ENCODE measurements at places on chromosomes 7 and 10.

GRCh38 chr10:117876210-117876609 is 170.5 kb downstream of the RAB11FIP2 start:
- DNase-seq = no peak

- DNase-seq = no peak
Measured at GRCh38 chr10:3801558-3802192, 16.7 kb upstream of the KLF6 start.

- no peak for DNase-seq
Measured at GRCh38 chr7:121505021-121505420, 108.9 kb upstream of the FAM3C start.

DNA sequence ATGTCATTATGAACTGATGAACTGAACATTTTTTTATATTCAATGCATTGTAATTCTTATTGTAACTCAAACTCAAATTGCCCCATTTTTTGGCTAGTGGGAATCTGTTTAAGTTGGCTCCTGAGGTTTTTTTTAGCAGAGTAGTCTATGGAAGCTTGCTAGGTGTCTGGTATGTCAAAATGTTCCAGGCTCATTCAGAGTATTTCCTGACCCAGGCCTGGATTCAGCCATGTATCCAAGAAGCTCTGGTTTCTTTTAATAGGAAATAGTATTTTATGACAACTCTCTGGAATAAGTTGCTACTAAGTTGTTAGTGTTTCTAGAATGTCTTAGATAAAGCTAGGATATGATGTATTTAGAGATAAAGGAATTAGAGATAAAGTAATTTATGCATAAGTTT is 288.0 kb downstream of the ARL4A start:
- no peak for DNase-seq

- no peak for DNase-seq
Measured at GRCh38 chr7:17029150-17029549, 147.4 kb upstream of the AGR3 start.

DNA sequence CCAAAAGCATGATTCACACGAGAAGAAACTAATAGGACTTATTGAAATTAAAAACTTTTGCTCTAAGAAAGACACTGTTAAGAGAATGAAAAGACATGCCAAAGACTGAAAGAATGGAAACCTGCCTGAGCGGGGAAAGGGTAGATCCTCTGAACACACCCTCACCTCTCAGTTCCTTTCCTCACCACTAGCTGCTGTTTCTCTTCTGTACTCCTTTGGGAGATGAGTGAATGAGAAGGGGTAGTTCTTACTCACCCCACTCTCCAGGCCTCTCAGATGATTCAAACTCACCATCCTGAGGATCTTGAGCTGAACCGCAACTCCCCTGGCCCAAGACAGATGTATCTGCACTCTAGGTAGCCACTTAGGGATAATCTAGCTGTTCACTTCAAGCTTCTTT is 41.9 kb downstream of the IQUB start:
- no peak for DNase-seq

- DNase-seq = peak; percentile 26
Measured at GRCh38 chr10:34854147-34854601, 39.1 kb upstream of the PARD3 start.

DNA sequence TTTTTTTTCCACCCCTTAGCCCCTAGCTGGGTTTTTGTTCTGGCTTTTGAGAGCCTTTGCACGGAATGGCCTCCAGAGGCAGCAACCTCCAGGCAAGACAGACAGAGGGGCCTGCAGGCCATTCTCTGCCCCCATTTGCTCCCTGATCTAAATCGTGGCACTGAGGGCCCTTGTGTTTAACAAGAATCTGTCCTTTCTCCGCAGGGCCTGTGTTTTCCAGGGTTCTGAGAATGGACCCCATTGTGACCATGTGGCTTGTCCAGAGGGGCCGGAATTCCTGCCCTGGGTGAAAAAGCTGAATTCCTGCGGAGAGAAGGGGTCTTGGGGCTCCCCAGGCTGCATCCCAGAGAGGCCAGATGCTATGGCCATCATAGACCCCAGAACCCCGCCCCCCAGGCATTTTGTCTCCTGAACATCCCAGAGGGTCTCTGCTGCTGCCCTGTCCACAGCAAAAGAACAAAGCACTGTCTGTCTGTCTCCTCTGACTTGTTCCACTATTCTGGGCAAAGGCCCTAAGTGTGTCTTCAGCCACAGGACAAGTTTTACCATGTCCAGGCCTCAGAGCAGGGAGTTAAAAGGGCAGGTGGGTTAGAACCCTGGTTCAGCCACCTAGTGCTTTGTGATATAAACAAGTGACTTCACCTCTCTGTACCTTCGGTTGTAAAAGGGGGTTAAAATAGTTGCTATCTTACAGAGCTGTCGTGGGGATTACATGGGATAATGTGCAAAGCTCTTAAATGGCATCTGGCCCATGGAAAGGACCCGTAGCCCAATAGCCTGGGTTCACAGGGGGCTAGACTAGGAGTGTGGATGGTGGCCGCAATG is 155.6 kb downstream of the SH3PXD2A start:
- DNase-seq = no peak

DNA sequence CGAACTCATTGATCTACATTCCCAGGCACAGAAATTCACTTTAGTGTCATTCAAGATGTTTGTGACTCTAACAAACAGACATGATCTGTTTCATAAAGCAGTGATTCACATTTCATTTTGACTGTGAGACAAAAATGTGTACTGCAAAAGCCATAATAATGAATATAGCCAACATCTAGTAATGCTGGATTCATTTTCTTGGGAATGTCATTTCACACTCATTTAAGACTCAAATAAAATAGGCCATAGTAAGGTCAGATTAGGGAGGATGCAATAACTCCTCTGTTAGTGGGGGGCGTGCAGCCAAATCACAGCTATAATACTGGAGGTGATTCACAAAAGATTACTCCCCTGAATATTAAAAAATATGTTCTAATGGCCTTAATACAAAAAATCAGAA is 566.6 kb upstream of the ZWINT start:
- DNase-seq = no peak

DNA sequence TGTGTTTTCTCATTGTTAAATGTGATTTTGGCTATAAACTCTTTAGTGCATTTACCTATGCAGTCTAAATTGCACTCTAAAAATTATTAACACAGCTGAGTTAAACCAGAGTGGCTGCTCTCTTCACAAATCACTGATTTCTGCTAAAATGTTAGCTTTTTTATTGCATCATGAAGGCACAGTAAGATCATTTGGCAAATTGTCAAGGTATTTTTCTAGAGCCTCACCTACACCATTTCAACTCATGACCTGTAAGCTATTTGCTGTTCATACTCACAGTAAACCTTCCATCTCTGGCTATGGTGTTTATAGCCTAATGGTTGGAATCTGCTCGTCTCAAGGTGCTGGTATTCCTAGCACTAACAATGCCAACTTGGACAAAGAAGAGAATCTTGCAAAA is 25.7 kb downstream of the NDUFB2 start:
- DNase-seq = peak; percentile 35

- no peak for DNase-seq
Measured at GRCh38 chr7:155482511-155483183, 24.7 kb downstream of the EN2 start.

GRCh38 chr7:157760004-157760730 is 423.4 kb downstream of the DNAJB6 start:
- DNase-seq = no peak

GRCh38 chr7:55134786-55135185 is 116.0 kb downstream of the EGFR start:
- no peak for DNase-seq

DNA sequence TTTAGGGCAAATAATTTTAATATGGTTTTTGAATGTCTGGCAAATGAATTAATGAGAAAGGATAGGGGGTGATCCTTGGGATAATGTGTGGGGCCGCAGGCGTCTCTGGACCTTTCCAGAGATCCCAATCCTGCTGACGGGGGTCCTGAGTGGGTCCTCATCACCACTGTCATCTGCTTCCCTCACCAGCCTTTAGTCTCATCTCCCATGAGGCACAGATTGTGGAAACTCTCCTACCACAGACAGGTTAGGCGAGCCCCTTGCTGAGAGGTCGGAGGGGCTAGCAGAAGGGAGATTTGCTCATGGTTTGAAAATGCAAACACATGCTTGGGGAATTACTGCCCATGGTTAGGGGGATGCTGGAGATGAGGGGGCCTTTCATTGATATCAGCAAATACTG is 484.6 kb downstream of the RPS24 start:
- peak; percentile 16 for DNase-seq

DNA sequence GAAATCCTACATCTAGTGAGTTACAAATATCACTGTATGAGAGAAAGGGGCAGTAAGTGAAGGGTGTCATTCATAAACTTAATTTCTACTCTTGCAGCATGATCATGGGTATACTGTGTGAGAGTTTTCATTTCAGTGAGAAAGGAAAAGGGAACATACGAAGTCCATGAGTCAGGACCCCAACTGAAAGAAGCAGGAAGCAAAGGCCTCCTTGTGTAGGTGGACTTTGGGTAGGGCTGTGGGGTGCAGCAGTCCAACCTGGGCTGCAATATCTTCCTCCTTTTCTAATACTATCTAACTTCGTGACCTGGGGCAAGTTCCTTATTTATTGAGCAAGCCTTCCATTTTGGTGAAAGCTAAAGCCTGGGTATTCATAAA is 248.2 kb upstream of the TCF7L2 start:
- no peak for DNase-seq

DNA sequence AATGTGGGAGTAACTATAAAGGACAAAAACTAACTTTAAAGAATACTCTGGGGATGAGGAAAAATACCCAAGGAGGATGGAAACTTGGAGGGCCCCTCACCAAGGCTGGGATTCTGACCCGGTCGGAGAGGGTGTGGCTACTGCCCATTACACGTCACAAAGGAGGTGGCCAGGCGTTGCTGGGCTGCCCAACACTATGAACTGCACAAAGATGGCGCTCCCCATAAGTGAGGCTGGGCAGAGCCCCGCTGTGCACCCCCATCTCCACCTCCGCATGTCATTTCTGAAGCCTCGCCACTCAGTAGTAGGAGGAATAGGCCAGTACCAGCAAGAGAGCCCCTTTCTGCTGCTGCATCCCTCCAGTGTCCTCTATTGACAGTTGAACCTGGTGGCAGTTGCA is 290.1 kb upstream of the ZNF32 start:
- DNase-seq = no peak

GRCh38 chr10:31020209-31020608 is 11.5 kb downstream of the ZNF438 start:
- no peak for DNase-seq

DNA sequence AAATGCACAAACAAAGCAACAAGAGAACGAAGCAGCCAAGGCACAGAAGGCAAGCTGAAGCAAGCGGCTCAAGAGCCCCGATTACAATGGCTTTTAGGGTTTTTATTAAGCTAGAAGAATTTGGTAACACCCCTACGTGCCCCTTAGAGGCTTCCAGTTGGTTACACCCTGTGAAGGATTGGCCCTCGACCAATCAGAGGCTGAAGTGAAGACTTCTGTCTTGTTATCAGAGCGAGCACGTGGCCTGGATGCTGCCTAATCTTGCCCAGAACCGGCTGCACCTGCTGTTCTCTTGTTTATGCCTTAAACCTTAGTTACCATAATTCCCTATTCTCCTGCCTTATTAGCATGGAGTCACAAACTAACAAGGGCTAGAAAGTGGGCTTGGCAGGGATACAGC is 21.4 kb downstream of the KCNK18 start:
- no peak for DNase-seq

GRCh38 chr10:70051848-70052247 is 798 bp upstream of the MACROH2A2 start:
- no peak for DNase-seq

DNA sequence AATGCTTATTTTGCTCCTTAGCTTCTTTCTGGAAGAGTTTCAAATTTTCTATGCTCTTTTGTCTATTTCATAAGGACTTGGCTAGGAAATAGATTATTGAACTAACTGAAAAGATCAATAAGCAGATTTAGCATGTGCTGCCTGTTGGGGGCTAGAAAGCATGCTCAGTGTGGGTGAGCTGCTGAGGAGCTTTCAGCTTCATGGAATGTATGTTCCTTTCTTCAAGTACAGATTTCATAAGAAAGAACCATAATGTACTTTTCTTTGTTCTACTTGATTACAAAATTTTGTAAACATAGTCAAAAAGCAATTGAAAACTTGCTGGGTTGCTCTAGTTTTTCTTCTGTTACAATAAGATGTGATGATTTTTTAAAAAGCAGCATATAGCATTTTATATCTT is 73.8 kb downstream of the TAF3 start:
- DNase-seq = no peak

- no peak for DNase-seq
Measured at GRCh38 chr7:112124061-112124766, 82.0 kb downstream of the DOCK4 start.

GRCh38 chr10:105328503-105329133 is 687.5 kb downstream of the SORCS3 start:
- DNase-seq = peak; percentile 94

GRCh38 chr10:28263136-28263857 is 39.6 kb downstream of the MPP7 start:
- DNase-seq = peak; percentile 47

GRCh38 chr10:84267503-84268126 is 22.8 kb downstream of the RGR start:
- DNase-seq = peak; percentile 12

- no peak for DNase-seq
Measured at GRCh38 chr10:111990734-111991133, 192.8 kb downstream of the GPAM start.

- DNase-seq = no peak
Measured at GRCh38 chr10:61821693-61822092, 79.8 kb upstream of the ARID5B start.

DNA sequence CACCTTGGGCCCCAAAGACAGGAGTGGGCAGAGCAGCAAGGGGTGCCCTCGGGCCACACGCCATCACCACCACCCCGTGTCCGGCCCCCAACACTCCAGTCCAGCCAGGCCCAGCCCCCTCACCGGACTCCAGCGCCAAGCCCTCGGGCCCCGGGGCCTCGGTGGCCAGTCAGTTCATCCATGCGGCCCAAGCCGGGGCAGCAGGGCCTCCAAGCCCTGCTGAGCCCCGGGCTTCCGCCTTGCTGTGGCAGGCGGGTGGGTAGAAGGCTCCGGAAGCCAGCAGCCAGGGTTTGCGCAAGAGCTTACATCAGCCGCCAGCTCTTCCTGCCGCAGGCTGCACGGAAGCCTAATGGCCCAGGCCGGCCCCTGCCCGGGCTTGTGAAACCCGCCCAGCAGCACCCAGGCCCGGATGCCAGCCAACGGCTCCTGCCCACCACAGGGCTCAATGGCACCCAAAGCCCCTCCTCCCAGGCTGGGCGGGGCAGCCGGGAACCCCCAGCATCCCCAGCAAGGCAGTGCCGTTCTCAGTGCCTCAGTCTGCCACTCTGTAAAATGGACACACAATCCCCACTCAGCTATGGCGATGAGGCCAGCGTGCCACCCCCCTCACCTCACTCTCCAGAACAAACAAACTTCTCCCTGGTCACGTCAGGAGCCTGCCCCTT is 26.5 kb downstream of the TNRC18 start:
- DNase-seq = no peak

- DNase-seq = no peak
Measured at GRCh38 chr10:19226025-19226424, 177.4 kb downstream of the MALRD1 start.

GRCh38 chr7:7165372-7165771 is 17.0 kb upstream of the C1GALT1 start:
- no peak for DNase-seq

GRCh38 chr7:111089822-111090426 is 1.0 kb upstream of the LRRN3 start:
- DNase-seq = peak; percentile 62

- DNase-seq = no peak
Measured at GRCh38 chr10:102593074-102593803, 51.0 kb upstream of the TRIM8 start.

Measured in kidney (tissue), 22 donors.